Right ventricle myocardium superior (tissue), 1 donor: ENCODE measurements at places on chromosomes 11 and 22. TPM values are rescaled to one million over a fixed set of nuclear protein-coding genes. Genes with fewer than 3 reads are reported as not detected.

GRCh38 chr11:17431139-17431538, 42.7 kb upstream of the KCNJ11 start:
- no peak for DNase-seq

GRCh38 chr11:17921659-17922415, 91.0 kb downstream of the SERGEF start:
- DNase-seq, result no peak

GRCh38 chr11:20367313-20367948, 3.9 kb downstream of the HTATIP2 start:
- no peak for DNase-seq

- DNase-seq, result no peak
Observed at GRCh38 chr11:80239217-80239616, 798.4 kb upstream of the TENM4 start.

Gene ROBO4
- total RNA-seq, result 21.9 TPM

Gene MPPED2
- 8.9 TPM for total RNA-seq

Gene IGLL5
- total RNA-seq, result not detected

DNA sequence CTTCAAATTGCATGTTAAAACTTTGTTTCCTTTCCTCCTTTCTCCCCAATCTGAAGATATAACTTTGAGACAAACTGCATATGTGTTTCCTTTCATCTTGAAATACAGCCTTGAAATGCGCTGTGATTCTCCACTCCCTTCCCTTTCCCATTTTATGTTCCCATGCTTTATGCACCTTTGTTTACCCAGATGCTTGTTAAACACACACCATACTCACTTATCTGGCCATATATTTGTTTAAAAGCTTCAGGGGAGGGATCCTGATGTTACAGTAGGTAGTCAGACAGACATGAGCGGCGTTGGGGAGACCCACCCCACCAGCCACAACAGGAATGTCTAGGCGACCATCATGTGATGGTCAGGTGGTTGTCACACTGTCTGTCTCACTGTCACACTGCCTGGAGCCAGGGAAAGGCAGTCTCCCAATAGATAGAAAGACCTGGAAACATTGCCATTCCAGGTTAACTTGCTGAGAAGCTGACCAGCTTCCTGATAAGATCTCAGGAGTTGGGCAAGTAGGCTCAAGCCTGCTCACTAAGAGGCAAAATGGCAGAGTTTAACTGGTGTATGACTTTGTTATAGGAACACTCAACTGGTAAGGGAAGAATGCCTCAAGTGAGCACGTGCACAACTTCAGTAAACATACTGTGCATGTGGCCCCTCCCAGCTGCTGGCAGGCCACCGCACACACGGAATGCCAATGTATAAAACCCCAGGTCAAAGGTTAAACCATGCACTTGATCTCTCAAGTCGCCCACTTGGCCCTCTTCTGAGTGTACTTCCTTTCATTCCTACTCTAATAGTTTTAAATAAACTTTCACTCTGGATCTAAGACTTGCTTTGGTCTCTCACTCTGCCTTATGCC, 23.5 kb upstream of the MSANTD2 start:
- DNase-seq, result no peak

GRCh38 chr11:123707206-123707605, 34.3 kb downstream of the ZNF202 start:
- DNase-seq, result no peak

GRCh38 chr11:79902493-79902892, 461.7 kb upstream of the TENM4 start:
- DNase-seq, result no peak

Gene NXPE1
- not detected for total RNA-seq

DNA sequence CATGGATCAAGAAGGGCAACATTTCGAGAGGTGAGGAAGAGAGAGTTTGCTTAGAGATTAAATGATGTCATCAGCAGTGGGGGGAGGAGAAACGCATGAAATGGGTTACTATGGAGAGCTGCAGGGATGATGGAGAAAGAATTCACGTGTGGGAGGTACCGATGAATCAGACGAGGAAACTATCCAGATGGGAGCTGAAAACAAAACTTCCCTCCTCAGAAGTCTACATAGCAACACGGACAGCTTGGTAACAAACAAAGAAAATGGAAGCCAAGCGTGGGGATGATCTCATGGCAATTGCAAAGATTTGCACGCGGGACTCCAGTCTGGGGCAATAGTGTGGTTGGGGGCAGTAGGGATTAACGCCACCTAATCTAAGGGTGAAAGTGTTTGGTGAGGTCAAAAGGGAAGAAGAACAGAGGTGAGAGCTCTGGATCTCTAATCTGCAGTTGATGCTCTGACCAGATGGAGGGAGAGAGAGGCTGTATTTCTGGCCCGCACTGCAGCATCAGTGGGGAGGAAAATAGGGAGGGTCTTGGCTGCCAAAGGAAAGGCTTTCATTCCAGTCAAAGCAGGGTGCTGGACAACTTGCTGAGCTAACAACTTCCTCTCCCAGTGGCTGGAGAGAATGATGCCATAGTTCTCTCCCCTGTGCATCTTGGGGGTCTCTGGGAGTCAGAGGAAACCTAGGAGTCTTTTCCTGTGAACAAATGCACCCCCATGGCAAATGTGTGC, 43.4 kb upstream of the CSNK2A3 start:
- no peak for DNase-seq

Gene FAM118A
- total RNA-seq, result 21.1 TPM

Gene KCTD14
- not detected for total RNA-seq

Gene NLRP14
- total RNA-seq, result not detected

Gene PLAAT5
- 4.0 TPM for total RNA-seq

DNA sequence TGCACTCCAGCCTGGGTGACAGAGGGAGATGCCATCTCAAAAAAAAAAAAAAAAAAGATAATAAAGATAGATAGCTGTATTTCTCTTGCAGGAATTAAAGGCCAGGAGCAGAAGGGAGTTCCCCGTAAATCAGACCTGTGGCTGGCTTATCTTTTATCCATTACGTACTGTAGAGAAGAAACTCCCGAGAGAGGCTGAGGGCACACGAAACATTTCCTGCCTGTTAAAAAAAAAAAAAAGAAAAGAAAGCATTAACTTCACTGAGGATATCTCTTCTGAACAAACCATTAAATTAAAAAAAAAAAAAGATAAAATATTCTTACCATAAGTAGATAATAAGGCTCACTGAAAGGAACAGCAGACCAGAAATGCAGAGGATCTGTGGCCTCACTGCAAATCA, 22.5 kb downstream of the P4HA3 start:
- DNase-seq, result no peak

- DNase-seq, result no peak
Observed at GRCh38 chr22:44422746-44423380, 75.2 kb downstream of the RTL6 start.

GRCh38 chr22:37371491-37371890, 55.8 kb downstream of the ELFN2 start:
- DNase-seq, result no peak

Gene DDX25
- total RNA-seq, result not detected
